ENCODE measurements at places on chromosomes 5 and 9.
A peak's percentile ranks its signal among the peaks of the same experiment; 100 is the strongest.

GRCh38 chr9:125075997-125076396 lies 67.3 kb downstream of the SCAI start:
- DNase-seq: no peak

DNA sequence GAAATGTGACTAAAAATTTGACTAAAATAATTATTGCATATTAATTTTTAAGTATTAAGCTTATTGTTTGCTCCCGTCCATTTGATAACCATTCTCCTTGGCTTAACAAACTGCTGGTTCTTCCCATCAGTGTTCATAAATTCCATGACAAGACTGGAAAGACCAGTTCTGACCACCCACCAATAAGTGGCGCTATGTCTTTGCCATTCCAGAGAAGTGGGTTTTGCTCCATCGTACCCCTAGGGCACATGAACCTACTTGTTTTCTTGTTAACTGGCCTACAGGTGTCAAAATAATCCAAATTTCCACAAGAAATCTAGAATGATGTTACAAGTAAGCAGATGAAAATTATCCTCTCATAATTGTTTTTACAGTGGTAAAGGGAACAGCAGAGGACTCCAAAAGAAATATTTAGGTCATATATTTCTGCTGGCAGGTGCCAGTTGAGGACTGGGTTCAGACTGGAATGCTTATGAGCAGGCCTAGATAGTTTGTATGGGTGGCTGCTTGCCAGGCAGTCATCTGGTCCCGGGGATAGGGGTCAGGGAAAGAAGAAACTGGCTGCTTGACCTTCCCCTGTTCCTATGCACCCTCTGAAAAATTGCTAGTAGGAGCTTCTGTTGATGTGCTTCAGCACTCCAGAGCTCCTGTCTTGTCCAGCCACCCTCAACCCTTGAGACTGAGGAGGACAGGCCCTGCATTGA lies 283.1 kb upstream of the ADAMTSL1 start:
- DNase-seq: no peak

GRCh38 chr5:1329111-1329579 lies 15.8 kb downstream of the CLPTM1L start:
- no peak for DNase-seq

GRCh38 chr5:138979684-138980280 lies 104.6 kb upstream of the LRRTM2 start:
- DNase-seq: no peak

- DNase-seq: no peak
Observed at GRCh38 chr9:138115506-138115905, 237.9 kb downstream of the CACNA1B start.

GRCh38 chr5:78985725-78986223 lies 664 bp upstream of the ARSB start:
- DNase-seq: peak; percentile 35

DNA sequence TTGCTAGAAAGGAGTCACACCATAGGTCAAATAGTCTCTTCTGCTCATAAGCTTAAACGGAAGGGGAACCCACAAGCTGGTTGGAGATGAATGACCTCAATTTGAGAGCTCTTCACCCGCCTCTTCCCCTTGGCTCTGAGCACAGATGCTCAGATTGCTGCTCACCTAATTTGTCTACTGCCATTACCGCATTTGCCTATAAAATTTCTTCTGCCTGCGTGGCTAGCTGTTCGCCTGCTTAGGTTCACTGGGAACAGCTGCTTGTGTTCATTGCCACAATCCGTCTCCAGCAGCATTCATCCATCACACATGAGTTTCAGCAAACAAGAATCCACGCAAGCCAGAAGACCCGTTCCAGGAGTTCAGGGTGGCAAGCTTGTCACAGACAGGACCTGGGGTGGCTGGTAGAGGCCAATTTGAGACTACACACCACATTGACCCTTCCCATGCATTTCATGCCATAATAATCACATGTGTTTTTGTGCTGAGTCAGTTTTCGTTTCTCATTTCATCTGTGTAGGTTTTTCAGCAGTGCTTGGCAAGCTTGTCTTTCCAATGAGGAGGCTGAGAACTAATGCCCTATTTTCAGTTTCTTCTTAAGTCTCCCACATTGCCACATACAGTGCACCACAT lies 50.2 kb upstream of the DNAH5 start:
- no peak for DNase-seq

GRCh38 chr9:15404171-15404570 lies 18.5 kb upstream of the SNAPC3 start:
- DNase-seq: no peak

GRCh38 chr5:166342402-166342801 lies 1949.0 kb upstream of the WWC1 start:
- DNase-seq: no peak

DNA sequence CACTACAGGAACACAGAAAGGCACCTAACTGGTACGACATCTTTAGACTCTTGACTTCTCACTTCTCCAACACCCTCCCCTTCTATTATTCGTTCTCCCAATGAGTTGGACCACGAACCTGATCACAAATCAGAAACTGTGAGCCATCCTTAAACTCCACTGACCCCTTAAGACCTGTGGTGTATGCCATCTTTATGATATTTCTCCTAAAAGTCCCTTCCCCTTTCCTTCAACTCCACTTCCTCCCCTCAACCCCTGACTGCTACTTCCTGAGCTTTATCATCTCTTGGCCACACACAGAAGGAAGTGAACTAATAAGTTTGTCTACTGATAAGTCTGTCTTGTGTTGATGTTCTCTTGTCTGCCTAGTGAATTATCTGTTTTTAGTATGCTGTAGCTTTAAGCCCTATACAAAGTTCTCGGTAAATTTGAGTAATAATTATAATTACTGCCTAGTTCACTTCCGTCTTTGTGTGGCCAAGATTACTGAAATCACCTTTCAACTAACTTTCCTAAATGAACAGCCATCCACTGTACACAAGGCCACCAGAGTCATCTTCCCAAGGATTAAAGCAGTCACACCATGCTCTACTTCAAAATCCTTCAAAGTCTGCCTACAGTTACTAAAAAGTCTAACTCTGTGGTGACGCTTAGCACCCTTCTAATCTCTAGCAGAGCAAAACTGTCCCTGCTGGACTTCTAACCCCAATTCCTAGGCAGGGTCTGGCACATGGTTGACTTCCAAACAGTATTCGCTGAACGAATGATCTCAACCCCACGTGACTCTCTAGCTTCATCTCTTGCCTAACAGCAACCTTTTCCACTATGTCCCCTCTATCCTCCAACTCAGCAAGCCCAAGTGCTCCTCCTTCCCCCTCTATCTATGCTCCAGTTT lies 23.2 kb downstream of the ELOVL7 start:
- no peak for DNase-seq

DNA sequence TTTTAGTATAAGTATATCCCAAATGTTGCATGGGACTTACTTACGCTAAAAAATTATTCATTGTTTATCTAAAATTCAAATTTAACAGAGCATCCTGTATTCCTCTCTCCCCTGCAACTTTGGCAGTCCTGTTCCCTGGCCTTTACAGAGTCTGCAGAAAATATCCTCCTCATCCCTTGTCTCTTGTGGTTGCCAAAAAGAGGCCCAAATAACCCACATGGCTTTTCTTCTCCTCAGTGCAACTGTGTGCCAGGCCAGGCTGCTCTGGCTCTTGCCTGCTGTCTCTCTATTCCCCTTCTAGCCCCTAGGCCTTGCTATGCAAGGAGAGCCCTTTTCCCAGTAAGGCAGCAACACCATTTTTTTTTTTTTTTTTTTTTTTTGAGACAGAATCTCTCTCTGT lies 23.0 kb downstream of the ARHGEF37 start:
- no peak for DNase-seq

GRCh38 chr9:95491543-95492320 lies 25.0 kb downstream of the PTCH1 start:
- no peak for DNase-seq

DNA sequence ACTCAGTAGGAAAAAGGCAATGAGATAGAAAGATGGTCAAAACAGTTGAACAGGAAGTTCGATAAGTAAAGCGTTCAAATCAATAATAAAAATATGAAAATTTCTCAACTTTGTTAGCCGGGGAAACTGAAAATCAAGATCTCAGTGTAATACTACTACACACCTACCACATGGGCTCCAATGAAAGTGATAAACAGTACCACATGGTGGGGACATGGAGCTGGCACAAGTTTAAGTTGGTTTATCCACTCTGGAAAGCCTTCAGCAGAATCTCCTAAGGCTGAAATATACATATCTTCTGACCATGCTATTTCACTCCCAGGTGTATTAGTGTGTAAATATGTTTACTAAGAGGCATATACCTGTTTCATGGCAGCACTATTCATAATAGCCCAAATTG lies 126.8 kb downstream of the NXNL2 start:
- no peak for DNase-seq

- no peak for DNase-seq
Observed at GRCh38 chr5:95734906-95735305, 3.8 kb downstream of the RHOBTB3 start.

- no peak for DNase-seq
Observed at GRCh38 chr5:88847420-88847819, 35.6 kb downstream of the MEF2C start.

DNA sequence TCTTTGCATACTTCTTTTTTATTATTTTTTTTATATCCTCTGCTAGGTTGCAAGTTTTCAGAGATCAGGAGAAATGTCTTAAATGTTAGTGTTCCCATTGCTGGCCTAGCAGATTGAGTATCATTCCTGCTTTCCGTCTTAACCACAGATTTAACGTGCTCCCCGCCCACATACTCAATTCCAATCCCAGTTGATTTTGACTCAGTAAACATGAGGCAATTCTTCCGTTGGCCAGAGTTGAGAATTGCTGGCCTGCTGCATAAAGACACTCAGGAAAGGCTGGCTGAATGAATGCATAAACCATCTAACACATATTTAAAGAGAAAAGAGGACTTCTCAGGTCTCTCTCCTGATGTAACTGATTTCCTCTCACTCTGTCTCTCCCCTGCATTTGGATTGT lies 46.8 kb upstream of the PLPP6 start:
- no peak for DNase-seq

- DNase-seq: no peak
Observed at GRCh38 chr5:147565524-147565923, 55.7 kb upstream of the DPYSL3 start.

DNA sequence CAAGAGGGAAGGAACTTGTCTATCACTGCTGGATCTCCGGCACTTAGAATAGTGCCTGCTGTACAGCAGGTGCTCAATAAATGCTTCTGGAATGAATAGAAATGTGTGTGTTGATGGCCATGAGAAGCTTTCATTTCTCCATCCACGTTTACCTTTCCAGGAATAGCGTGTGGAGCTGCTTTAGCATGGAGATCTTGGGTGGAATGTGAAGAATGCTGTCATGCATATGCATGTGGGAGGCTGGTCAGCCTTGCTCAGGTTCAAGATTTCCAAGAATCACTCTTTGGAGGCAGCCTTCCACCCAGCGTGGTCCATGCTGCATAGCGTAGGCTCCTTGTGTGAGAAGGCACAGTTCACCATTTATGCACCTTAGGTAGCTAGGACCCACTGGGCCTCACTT lies 19.2 kb downstream of the COL15A1 start:
- no peak for DNase-seq

GRCh38 chr5:93192087-93192486 lies 388.9 kb downstream of the NR2F1-AS1 start:
- DNase-seq: no peak

DNA sequence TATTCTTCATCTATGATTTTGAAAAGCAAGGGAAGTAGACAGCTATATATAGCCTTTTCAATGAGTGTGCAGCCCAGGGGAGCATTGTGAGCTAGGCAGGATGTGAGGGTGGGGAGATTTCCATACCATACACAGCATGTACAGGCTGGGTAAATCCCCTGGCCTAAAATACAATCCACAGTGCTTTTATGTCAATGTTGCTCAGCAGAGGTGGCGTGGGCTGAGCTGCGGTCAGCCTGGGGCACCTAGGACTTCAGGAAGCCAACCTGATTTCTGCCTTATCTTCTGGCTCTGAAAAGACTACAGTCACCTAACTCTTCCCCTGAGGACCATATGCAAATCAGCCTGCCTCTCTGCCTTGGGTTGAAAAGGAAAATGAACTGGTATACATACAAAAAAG lies 6.3 kb upstream of the GARIN3 start:
- peak; percentile 79 for DNase-seq

- no peak for DNase-seq
Observed at GRCh38 chr9:115114546-115114945, 3.4 kb downstream of the TNC start.

DNA sequence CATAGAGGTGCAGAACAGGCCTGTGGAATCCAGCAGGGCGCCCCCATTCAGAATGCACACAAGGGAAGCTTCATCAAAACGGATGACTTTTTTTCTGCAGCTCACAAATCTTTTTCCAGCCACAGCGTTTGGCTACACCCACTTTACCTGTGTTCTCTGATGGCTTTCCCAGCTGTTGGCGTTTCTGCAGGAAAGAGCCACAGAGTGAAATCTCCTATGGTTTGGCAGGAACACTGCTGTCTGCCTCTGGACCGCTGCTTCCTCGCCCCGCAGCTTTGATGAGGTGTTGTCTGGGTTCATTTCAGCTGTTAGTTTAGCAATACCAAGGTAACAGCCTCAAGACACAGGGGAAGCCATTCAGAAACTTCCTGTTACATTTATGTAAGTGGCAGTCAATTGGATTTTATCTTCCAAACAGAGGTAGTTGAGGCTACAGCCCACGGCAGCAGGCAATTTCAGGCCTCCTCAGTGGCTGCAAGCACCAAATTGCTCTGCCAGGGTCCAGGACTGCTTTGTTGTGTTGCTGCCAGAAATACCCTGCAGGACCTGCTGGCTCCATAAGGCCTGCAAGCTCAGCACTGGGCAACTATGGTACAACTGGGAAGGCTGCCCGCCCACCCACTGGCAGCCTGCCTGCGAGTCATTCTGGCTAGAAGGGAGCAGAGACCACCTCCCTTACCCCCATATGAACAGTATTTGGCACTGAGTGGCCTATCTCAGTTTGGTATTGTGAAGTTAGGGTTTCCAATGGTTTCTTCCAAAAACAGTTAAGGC lies 96.7 kb downstream of the MVB12B start:
- no peak for DNase-seq

GRCh38 chr5:81233080-81233634 lies at the start of gene CKMT2:
TSS of gene CKMT2 (plus strand) at chr5:81233322. CDS start at chr5:81251133, 17,811 bp downstream.
- DNase-seq: no peak

- no peak for DNase-seq
Observed at GRCh38 chr5:111685969-111686368, 71.0 kb downstream of the NREP start.

Data from CD4-positive, alpha-beta T cell treated with Interleukin-15 for 1 hour (primary cell).